ENCODE measurements at places on chromosomes 4 and X.

DNA sequence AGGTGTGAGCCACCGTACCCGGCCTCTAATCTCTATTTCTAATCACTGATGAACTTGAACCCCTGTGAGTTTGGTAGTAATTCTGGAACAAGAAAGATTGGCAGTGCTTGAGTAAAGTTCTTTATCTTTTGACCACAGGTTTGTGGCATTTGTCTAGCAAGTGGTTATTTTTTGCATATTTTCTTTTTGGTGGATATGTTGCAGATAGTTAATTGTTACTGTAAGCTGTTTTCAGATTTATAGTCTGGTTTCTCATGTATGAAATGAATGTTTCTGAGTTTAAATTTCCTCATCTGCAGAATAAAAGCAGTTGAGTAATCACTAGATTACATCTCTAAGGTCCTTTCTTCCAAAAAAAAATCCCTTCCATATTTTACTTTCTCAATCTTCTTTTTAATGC is 105.2 kb downstream of the GASK1B start:
- DNase-seq: no peak

- DNase-seq: peak; percentile 30
Measured at GRCh38 chr4:149784018-149784417, 31.6 kb downstream of the IQCM start.

DNA sequence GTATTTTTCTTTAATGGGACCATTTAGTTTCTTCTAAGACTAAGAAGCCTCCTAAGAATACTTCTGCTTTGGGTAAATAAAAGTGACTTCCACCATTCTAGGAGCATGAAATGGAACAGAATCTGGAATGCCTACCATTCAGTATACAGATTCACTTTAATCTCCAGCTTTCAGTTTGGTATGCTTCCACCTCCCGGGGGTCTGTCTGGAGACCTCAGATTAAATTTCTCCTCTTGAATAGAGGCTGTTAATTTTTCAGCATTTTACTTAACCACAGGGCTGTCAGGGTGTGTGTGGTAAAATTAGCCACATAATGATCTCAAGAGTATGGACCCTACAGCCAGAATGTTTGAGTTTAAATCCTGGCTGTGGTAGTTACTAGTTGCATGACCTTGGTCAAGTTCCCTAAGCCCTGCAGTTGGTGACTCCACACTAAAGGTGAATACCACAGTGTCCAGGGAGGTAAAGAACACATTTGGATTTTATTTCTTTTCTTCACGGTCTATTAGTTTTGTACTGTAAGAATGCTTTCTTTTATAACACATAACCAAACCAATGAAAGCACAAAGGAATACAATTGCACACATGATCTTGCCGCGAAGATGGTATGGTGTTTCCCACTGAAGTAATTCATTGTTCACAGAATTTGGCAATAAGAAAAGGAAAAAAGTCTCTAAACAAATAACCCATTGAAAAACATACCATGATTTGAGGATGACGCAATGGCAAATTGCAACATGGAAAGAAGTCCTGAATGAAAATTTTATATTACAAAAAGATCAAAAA is 37.3 kb upstream of the TRIM2 start:
- DNase-seq: no peak

GRCh38 chr4:64857198-64857597 is 447.9 kb upstream of the TECRL start:
- no peak for DNase-seq

- no peak for DNase-seq
Measured at GRCh38 chrX:139640259-139640658, 67.7 kb downstream of the MCF2 start.

DNA sequence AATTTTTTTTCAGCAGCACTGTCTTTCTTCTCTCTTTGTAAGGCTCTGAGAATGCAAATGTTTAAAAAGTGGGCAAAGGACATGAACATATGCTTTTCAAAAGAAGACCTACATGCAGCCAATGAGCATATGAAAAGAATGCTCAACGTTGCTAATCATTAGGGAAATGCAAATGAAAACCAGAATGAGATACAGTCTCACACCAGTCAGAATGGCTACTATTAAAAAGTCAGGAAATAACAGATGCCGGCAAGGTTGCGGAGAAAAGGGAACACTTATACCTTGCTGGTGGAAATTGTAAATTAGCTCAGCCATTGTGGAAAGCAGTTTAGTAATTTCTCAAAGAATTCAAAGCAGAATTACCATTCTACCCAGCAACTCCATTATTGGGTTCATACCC is 51.6 kb downstream of the BMP15 start:
- DNase-seq: no peak

- DNase-seq: no peak
Measured at GRCh38 chr4:61553557-61554125, 353.5 kb downstream of the ADGRL3 start.

- DNase-seq: no peak
Measured at GRCh38 chrX:26373829-26374228, 157.9 kb downstream of the MAGEB5 start.

- DNase-seq: no peak
Measured at GRCh38 chrX:44906041-44906440, 33.1 kb downstream of the KDM6A start.

- DNase-seq: no peak
Measured at GRCh38 chr4:75904076-75904475, 1.8 kb upstream of the PPEF2 start.

DNA sequence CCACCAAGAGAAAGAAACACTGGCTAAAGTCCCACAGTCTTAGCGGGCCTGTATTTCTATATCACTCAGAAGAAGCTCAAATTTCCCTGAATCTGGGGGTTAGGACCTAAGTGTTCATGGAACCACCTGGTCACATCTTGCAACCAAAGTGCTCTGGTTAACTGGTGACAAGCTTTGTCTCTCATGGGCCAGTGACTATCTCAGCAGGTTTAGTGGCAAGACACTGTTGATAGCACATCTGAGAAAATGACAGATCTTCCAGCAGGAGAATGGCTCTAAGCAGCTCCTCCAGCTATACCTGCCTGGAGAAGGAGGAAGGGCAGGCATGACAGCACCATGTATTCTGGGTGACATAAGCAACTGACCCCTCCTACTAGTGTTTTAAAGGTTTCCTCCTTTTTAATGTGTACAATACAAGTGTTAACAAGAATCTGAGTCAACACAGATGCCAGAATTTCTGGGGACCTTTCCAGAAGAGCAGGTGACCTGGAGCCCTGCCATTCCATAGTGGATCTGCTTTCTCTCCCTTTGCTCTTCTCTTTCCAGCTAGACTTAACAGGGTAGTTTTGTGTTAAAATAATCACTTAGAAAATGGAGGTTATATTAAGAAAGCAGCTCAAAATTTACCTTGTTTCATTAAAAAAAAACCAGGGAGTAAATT is 17.3 kb upstream of the QRFPR start:
- DNase-seq: no peak

- DNase-seq: no peak
Measured at GRCh38 chr4:61727286-61727685, 527.2 kb downstream of the ADGRL3 start.

DNA sequence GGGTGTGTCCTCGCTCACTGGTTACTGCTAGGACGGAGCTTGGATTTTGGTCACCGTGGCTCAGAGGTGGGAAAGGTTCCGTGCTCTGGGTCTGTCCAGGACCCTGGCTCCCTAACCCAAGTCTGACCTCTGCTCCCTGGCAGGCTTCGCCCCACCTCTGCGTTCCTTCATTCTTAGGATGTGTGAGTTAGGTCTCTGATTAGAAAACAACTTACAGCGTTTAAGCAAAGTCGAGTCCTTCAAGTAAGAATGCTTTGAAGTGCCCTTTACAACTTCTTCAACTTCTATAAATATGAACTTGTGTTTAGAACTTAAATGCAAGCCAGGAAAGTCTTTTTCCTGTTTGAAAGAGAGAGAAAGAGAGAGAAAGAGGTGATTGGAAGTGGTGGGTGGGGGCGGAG is 891 bp downstream of the TLR2 start:
- DNase-seq: no peak

GRCh38 chrX:37871626-37872302 is 24.4 kb upstream of the DYNLT3 start:
- DNase-seq: peak; percentile 80

DNA sequence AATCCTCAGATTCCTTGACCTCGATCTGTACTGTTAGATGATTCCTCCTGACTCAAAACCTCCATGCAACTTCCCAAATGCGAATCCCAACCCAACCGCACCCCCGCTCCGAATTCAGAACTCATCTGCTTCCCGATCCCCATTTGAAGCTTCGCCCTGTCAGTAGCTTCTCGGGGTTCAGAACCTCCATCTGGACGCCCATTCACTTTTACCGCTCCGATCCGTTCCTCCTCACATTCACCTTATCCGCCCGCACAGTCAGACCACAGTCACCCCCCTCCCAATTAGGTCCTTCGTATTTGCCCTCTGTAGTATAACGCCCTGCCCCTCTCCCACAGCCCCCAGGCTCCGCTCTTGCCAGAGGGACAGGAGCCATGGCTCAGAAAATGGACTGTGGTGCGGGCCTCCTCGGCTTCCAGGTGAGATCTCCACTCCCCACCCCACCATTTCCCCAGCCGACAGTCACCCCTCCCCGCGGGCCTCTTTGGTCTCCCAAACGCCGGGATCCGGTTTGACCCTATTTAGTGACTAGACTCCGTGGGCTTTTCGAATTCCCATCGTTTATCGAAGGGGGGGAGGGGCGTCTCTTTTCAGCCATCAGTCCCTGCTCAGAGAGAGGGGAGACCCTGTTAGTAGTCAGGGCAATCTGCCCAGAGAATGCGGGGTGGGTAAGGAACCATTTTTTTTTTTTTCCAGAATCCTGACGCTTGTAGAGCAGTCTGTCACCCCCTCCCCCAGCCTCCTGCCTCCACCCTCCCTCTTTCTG is 691 bp downstream of the MAGED1 start:
- peak; percentile 2 for DNase-seq

GRCh38 chr4:104424989-104425388 is 69.7 kb downstream of the CXXC4 start:
- no peak for DNase-seq

DNA sequence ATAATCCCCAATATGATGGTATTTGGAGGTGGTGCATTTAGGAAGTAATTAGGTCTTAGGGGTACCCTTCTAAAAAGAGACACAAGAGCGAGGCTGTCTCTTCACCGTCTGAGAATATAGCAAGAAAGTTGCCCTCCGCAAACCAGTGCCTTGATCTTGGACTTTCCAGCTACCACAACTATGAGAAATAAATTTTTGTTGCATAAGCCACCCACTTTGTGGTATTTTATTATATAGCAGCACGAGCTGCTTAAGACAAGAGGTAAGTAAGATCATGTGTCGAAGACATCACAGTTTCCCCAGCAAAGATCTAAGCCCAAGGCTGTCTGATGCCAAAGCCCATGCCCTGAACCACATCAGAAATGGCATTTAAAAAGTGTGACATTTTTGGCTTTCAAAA is 9.6 kb upstream of the EXOSC9 start:
- no peak for DNase-seq

DNA sequence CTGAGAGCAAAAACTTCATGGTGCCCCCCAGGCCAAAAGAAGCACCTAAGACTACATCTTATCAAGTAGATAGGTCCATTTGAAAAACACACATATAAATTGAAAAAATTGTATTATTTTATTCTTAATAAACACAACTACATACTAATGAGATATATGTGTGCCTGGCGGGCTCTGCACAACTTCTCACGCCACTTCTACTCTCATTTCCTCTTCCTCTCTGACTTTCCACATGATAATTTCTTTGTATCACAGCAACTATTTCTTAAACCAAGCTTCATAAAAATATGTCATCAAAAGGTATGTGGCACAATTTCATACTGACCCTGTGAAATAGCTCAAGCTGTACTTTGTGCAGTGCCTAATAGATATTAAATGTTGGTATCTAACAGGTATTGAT is 10.7 kb upstream of the NPY2R start:
- no peak for DNase-seq

GRCh38 chr4:76657443-76657842 is 222.4 kb downstream of the SHROOM3 start:
- DNase-seq: no peak

DNA sequence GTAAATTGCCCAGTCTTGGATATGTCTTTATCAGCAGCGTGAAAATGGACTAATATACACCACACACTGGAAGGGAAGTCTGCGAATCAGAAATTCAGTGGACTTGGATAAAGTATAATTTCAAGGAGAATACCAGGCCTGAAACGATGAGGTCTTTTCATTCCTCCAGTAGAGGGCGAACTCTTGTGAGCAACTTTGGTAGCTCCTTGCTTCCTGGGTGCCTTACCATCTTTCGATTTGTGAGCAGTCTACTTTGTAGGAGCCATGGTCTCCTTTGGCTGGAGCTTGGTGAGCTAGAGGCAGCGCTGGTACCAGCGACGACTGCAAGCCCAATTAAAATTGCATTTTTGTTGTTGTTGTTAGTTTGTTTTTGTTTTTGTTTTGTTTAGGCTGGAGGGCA is 791.9 kb downstream of the FAT4 start:
- no peak for DNase-seq

DNA sequence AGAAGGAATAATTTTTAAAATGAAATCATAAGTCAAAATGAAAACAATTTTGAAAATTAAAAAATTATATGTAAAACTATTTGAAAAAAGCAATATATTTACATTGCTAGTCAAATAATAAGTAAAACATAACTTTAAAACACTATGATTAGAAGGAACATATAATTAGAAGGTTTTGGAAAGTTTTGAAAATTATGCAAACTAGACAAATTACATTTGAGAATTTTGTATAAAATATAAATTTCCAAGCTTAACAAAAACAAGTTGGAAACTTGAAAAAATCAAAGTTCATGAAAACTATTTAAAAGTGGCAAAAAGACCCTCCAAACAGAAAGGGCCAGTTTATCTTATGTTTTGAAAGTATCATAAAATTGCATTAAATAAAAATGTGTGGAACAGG is 67.6 kb upstream of the TLL1 start:
- no peak for DNase-seq

GRCh38 chr4:88976775-88977035 is 80.3 kb downstream of the FAM13A start:
- DNase-seq: no peak

- DNase-seq: peak; percentile 30
Measured at GRCh38 chr4:108118505-108118904, 50.2 kb downstream of the LEF1 start.

GRCh38 chr4:122542411-122543236 is 78.2 kb downstream of the IL21 start:
- no peak for DNase-seq

DNA sequence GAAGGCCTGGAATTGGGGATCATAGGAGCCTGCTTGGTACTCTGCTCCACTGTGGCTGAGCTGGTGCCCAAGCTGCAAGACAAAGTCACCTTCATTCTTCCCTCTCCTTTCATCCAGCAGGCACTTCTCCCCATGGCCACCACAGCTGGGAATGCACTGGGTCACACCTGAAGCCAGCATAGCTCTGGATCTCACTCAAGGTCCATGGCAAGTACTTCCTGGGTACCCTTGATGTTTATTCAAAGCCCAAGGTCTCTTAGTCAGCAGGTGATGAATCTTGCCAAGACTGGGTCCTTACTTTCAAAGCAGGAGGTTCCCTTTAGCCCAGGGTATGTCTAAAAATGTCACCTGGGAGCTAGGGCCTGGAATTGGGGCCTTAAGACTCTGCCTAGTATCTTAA is 4.9 kb upstream of the SLC4A4 start:
- DNase-seq: no peak

DNA sequence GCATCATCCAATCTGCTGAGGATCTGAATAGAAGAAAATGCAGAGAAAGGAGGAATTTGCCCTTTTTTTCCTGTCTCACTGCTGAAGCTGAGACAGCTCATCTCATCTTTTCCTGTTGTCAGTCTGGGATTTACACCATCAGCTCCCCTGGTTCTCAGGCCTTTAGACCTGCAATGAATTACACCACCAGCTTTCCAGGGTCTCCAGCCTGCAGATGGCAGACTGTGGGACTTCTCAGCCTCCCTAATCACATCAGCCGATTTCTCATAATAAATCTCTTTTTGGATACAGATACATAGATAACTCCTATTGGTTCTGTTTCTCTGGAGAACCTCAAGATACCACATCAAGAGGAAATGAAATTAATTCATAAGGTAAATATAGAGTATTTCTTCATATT is 134.6 kb upstream of the MAB21L2 start:
- DNase-seq: no peak

Measured in RWPE1 (cell line).